Stimulated activated CD4-positive, alpha-beta T cell treated with anti-CD3 and anti-CD28 coated beads, Interleukin-4, amount 100 ng/mL, for 48 hours (primary cell): ENCODE measurements at places on chromosomes 6 and 20.

DNA sequence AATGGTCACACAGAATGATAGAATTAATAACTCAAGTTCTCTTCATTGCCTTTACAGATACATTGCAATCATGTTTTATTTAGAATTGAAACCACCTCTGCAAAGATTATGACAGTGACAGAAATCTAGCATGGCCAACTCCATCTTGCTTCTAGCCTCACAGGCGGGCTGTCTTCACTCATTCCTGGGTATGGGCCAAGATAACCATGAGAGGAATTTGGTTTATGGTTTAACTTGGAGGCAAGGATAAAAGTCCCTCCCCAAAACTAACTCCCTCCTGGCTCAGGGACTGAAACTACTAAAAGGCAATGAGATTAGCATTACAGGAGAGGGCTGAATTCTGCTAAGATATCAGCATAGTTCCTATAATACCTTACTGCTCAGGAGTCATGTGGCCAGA lies 95.2 kb upstream of the CST7 start:
- no peak for DNase-seq

DNA sequence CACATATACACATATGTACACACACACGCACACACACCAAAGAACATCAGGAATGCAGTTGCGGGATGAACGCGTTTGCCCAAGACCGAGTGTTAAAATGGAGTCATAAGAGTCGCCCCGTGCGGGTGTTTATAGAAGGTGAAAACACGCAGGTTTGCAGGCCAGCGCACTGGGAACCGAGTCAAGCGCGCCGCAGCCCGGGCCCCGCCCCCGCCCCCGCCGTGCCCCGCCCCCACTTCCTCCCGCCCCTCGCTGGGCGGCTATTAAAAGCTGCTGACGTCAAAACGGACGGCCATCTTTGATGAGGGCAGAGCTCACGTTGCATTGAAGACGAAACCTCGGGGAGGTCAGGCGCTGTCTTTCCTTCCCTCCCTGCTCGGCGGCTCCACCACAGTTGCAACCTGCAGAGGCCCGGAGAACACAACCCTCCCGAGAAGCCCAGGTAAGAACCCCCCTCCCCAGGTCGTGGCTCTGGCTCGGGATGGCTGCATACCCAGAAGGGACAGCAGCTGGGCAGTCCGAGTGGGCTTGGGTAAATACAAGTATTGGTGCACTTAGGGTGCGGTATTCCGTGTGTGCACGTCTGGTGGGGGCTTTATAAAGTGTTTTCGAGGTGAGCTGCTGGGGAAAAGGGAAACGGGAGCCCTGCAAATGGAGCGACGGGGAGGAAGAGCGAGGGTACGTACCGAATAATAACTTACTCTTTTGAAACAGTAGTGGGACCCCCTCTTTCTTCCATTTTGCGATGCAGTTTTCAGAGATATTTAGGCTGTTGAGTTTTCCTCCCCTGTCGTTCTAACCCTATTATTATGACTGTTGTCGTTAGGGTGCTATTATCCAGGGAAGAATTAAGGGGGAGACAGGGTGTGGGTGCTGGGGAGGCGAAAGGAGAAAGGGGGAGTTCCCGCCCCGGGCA lies at the start of gene SNAP25:
Gene SNAP25, plus strand, starts transcription at position 295 of the 916 bp plus-strand sequence. CDS start 56,662 bp downstream, outside the sequence.
- DNase-seq = peak; percentile 18

DNA sequence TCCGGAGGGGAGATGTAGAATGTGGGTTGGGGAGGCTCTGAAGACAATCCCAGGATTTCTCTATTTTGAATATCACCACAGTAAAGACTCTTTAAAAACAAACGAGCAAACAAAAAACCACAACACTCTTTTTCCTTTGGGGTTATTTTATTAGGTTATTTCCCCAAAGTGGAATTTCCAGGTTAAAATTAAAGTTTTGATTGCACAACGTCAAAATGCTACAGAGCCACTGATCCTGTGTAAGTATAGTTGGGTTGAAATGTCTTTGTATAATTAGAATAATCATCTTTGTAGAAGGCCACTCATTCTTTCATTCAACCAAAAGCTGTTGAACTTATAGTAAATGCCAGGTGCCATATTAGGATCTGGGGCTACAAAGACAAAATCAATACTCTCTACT lies 19.6 kb upstream of the PIM1 start:
- DNase-seq = no peak

DNA sequence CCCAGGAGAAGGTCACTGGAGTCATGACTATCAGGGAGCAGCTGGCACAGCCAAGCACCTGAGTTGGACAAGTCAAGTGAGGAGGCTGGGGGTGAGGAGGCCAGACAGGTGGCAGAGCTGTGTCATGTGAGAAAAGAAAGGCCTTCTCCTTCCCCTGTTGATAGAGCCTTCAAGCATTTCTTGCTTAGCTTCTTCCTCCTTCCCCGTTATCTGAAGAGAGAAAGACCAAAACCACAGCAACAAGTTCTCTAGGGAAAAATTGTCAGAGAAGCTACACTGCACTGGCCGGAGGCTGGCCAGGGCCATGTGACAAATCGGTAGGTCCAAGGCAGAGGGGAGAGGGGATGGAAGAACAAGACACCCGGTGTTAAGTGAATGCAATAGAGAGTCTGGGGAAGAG lies 202.1 kb upstream of the PRDM1 start:
- no peak for DNase-seq

- DNase-seq = no peak
These were observed 232.7 kb upstream of the POU3F2 start for GRCh38 chr6:98601716-98602115.

- no peak for DNase-seq
These were observed 7.3 kb downstream of the KCNK5 start for GRCh38 chr6:39221779-39222641.

DNA sequence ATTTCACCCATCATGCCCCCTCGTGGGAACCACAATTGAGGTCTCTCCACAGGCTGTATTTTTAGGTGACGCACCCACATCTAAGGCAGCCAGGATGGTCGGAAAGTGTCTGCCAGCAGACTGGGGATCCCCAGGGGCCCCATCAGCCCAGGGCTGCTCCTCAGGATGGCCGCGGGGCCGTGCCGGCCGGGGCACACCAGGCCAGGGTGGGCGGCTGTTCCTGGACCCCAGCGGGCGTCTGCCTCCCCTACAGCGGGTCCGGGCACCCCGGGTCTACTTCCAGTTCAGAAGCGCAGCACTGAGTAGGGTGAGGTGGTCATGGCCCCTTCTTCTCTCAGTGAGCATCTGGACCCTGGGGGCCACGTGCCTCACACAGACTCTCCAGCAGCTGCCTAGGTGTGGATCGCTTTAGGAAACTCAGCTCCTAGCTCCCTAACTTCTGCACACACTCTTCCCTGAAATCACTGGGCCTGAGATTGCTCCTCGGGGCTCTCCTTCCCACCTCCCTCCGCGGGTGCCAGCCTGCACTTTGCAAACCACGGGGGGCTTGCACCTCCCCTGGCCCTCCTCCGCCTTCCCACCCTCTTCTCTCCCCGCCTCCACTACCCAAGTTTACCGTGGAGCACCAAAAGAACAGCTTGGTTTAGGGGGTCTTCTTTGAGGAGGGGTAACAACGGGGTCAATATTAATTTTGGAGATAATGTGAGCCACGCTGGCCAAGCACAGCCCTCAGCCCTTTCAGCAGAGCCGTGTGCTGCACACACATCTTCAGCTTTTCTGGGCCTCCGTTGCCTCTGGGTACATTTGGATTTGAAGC lies 14.2 kb upstream of the FOXC1 start:
- no peak for DNase-seq

DNA sequence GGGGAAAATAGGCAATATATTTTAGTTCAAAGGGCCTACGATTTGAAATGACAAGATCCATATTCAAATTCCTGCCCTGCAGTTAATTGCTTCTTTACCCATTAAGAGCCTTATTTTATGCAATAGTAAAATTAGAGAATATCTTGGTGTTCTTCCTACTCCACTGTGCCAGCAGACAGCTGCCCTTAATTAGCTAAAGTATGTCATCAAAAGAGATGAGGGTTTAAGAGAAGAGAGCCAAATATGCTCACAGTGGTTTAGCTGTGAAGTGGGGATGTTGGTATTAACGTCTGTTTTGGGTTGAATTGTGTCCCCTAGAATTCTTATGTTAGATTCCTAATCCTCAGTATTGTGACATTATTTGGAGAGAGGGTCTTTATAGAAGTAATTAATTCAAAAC lies 148.1 kb downstream of the MOXD1 start:
- no peak for DNase-seq

DNA sequence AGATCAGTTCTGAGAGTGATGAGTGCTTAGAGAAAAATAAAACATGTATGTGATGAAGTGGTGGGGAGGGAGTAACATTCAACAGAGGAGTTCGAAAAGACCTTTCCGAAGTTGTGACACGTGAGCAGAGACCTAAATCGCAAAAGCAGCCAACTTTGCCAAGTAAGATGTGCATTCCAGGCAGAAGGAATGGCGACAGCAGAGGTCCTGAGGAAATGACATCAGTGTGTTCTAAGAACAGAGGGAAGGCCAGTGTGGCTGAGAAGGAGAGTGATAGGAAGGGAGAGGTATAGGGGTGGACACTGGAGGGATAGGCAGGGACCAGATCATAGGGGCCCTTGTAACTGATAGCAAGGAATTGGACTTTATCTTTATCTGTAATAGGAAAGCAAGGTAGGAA lies 51.3 kb downstream of the ADAT2 start:
- DNase-seq = no peak

DNA sequence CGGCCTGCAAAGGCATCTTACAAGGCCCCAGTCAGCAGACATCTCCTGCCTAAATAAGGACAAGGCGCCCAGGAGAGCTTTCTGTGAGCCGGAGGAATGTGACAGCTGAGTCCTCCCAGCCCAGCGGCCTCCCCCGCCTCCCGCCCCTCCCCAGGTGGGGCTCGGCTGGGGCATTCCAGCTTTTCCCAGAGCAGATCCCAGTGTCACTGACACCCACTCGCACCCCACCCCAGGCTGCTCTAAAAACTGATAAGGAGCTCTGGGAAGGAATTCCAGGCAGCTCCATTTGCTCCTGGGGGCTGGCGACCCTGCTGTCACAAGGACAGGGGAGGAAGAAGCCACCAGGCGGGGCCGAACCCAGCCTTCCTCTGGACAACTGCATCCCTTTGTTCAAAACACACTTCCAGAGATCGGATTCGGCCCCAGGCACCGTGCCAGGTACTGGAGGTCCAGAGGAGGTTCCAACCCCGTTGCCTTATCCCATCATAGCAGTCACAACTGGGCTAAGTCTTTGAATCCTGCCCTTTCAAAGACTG lies 49.7 kb downstream of the JPH2 start:
- no peak for DNase-seq

- no peak for DNase-seq
These were observed 212.3 kb downstream of the TAF4 start for GRCh38 chr20:61853073-61854005.
